Central memory CD4-positive, alpha-beta T cell (primary cell): ENCODE measurements at places on chromosomes 13 and 19.
A peak's percentile ranks its signal among the peaks of the same experiment; 100 is the strongest.

GRCh38 chr13:94824601-94825000 lies 112.3 kb upstream of the SOX21 start:
- DNase-seq = no peak

- DNase-seq = no peak
Measured at GRCh38 chr19:51490676-51491075, 10.9 kb downstream of the SIGLEC12 start.

DNA sequence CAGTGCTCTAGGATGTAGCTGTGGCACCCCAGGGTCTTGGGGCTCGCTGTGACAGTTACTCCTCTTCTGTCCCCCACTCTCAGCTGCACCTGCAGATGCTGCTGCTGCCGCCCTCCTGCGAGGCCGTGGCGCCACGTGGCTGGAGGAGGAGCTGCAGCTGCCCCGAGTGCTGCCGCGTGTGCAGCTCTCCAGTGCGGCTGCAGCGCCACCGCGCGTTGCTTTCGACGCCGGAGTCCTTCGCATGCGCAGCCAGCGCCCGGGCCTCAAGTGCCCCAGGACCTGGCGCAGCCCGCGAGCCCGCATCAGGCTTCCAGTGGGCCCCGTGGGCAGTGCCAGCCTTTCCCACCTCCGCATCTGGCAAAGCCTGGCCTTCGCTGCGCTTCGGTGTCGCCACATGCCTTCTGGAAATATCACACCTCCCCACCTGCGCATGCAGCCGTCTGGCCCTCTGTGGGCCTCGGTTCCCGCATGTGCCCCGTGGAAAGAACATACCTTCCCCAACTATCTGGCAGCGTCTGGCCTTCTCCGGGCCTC lies 692 bp upstream of the ZNF580 start:
- peak; percentile 75 for DNase-seq

DNA sequence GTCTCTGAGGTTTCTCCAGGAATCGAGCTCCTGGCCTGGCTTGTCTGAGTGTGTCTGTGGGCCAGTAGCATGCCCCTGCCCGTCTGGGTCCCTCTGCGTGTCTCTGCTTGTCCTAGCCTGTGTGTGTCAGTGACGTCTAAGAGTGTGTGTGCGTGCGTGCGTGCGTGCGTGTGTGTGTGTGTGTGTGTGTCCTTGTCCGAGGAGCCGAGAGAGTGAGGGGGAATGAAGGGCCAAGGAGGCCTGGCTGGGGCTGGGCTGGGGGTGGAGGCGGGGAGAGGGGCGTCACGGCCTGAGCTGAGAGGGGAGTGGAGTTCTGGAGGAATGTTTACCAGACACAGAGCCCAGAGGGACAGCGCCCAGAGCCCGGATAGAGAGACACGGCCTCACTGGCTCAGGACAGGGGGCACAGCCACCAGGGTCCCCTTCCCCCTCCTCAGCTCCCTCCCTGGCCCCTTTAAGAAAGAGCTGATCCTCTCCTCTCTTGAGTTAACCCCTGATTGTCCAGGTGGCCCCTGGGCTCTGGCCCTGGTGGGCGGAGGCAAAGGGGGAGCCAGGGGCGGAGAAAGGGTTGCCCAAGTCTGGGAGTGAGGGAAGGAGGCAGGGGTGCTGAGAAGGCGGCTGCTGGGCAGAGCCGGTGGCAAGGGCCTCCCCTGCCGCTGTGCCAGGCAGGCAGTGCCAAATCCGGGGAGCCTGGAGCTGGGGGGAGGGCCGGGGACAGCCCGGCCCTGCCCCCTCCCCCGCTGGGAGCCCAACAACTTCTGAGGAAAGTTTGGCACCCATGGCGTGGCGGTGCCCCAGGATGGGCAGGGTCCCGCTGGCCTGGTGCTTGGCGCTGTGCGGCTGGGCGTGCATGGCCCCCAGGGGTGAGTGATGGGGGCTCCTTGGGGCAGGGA lies at the start of gene AXL:
Gene AXL (plus strand): TSS at position 609 of the 893 bp plus-strand sequence. CDS start 170 bp downstream, at position 779.
- no peak for DNase-seq

GRCh38 chr19:33273881-33274662 lies 28.3 kb downstream of the CEBPA start:
- DNase-seq = no peak

- DNase-seq = no peak
Measured at GRCh38 chr19:5154129-5154798, 185.4 kb downstream of the KDM4B start.

- DNase-seq = no peak
Measured at GRCh38 chr13:28346154-28346553, 148.8 kb downstream of the FLT1 start.

DNA sequence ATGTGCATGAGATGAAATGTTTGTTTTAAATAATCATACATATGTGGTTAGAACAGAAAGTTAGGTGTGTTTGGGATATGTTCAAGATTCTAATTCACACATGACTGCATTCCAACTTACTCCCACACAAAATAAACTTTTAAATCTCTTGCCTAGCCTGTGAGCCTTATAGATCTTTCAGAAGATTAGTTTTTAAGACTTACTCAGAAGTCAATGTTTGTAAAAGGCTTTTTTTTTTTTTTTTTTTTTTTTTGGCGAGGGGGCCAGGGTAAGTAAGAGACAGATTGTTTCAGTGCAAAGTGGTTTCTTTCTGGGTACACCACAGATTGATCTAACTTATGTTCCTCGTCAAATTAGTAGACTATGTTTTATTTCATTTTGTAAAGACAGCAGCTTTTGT lies 39.1 kb downstream of the GPR180 start:
- no peak for DNase-seq

GRCh38 chr13:110328573-110328972 lies 21.5 kb downstream of the COL4A2 start:
- DNase-seq = no peak

- no peak for DNase-seq
Measured at GRCh38 chr13:36069881-36070366, 61.3 kb downstream of the DCLK1 start.

DNA sequence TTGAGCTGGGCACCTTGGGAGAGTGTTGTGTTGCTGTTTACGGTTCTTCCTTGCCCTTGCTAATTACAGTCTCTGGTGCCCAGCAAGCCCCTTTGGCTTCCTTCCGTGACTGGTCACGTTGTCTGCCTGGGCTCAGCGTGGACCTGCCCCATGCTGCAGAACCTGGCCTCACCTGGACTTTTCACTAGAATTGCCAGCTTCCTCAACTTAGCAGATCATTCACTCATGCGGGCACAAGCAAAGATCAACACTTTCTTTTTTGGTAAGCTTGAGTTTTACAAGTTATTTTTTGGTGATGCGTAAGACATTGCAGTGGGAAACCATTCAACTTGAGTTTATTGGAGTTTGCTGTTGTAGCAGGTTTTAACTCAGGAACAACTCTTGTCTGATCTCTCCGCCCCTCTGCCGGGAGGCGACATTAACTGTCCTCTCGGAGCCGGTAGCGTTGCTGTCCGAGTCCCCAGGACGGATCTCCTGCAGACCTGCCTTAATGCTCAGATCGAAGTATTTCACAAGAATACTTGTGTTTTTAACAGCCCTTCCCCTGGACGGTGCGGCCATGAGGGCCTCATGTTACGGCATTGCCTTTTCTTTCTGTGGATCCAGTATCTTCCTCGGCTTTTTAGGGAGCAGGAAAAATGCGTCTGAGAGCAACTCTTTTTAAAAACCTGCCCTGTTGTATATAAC lies 15.7 kb upstream of the TEX29 start:
- DNase-seq = no peak

DNA sequence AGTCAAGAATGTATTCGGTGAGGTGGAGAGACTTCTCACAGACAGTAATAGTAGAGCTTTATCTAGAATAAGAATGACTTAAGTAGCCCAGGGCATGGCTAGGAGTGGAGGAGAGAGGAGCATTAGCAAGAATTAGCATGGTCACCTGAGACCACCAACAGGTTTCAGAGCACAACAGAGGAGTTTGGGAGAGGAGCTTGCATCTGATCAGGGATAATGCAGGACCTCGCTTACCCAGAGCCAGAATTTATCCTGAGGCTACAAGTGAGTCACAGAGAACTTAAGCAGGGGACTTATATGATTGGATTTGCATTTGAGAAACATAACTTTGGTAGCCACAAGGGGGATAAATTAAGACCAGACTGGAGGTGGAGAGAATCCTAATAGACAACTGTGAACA lies 102.1 kb upstream of the FNDC3A start:
- no peak for DNase-seq

GRCh38 chr19:14480700-14481079 lies 5.5 kb upstream of the PTGER1 start:
- DNase-seq = no peak

DNA sequence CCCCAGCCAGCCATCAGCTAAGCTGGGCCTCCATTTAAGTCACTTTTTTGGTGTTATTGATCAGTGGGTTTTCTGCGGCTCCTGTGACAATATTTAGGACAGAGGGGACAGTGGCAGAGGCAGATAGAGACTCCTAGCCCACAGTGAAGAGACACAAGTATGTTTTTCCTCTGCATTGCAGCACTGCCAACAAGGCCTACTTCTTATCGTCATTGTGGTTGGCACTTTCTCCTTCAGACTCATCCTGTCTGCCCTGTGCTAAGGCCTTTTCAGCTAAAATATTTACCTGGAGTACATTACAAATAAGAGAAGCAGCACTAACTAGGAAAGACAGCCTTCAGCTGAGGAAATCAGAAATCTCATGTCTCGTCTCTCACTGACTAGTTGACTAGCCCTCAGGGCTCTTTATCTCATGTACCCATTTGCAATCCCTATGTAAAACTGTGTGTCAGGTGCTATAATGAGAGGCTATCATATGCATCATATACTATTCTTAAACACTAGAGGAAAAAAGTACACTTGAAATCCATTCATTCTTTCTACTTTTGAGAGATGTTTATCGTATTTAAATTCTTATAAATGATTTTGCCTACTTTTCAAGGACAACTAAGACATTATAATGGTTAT lies 62.2 kb downstream of the ZAR1L start:
- no peak for DNase-seq

DNA sequence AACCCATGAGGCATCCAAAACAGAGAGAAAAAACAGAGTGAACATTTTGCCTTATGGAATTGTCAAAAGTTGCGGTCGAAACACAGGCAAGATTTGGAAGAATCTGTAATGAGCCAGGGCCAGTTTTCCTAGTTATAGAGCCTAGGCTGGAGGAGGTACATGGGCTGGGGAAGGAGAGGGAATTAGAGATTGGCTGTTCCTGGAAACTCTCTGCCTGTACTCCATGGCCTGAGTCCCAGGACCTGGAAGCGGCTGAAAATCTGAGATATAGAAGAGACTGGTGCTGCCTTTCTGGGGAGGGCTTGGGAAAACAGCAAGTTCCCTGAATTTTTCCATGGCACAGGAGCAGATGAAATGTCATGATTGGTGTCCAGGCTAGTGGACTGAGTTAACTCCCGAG lies 122.8 kb upstream of the KLF12 start:
- no peak for DNase-seq

- DNase-seq = no peak
Measured at GRCh38 chr13:73060251-73061160, 1.7 kb downstream of the KLF5 start.

DNA sequence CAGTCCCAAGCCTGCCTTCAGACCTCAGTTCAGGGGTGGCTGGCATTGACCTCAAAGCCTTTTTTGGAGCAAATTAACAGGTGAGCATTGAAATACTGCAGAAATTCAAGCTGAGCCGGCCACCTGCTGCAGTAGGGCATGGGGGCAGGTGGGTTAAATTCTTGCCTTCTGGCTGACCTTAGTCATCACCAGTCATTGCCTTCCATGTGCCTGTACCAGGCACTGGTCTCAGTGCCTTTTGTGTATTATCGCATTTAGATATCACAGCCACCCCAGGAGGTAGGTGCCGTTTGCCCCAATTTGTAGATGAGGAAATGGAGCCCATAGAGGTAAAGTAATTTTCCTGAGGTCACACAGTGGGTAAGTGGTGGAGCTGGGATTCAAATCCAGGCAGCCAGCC lies 7.2 kb downstream of the PPP1R37 start:
- no peak for DNase-seq

- no peak for DNase-seq
Measured at GRCh38 chr13:78383071-78383484, 220.3 kb downstream of the POU4F1 start.

GRCh38 chr13:113322043-113322461 lies 25.0 kb downstream of the LAMP1 start:
- no peak for DNase-seq

DNA sequence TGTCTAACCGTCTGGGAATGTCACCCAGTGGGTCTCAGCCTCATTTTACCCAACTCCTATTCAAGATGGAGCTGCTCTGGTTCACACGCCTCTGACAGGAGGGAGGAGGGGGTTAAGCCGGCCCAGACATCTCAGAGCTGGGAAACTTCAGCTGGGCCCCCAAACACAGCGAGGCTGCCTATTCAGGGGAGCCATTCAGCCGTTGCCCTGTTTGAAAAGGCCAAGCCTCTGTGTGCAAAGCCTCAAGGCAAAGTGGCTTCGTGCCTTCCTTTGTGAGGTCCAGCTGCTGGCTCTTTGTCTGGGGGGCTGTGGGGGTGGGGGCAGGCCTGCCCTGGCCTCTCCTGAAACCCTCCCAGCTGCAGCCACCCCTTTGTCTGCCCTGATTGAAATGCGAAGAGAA lies 147.4 kb downstream of the PTPRS start:
- DNase-seq = no peak

DNA sequence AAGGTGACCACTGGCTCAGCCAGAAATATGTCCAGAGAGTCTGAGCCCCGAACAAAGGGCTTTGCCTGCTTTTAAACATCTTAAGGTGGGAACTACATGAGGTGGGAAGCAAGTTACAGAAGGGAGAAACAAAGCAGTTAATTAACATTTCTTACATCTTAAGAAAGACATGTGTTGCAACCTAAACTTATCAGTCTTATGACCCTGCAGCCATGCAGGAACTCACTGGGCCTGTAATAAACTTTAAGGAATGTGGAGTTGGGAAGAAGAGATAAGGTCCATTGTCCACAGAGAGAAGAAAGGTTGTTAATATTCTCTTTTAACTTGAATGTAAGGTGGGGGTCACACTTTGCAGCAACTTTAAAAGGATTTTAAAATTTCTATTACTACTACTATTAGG lies 46.8 kb upstream of the CYP2A7 start:
- no peak for DNase-seq

DNA sequence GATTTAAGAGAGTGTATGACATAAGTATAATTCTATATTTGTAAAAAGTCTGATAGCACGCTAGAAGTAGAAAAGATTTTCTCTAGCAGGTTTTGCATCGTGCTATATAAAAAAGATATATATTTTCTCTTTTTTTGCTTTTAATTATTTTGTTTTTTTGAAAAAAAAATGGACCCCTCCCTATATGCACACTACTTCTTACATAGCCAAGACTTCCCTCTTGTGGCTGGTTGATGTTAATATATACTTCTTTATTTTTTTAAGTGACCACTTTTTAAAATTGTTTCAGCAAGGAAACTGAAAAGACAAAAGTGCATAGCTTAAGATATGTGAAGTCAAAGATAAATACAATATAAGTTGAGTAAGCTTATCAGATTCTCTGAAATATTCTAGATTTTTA lies 1202.8 kb downstream of the DIAPH3 start:
- DNase-seq = no peak

DNA sequence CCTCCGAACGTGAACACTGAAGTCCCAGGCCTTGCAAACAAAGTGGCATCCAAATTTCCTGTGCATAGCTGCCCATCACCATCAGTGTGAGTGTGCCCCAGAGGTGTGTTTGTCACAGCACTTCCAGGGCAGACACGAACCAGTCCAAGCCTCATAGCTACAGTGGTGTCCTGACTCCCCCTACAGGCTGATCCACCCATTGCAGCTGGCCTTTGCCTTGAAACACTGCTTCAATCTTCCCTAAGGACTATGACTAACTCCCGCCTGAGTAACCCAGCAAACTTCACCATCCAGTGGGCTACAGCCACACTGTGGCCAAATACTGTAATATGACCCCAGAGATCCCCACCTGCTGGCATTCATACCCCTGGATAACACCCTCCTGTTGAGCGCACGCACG lies 3.9 kb downstream of the ZNF266 start:
- DNase-seq = peak; percentile 7
